ENCODE measurements at places on chromosomes 13 and 19. TPM values are rescaled to one million over a fixed set of nuclear protein-coding genes. Genes with fewer than 3 reads are reported as not detected.
A peak's percentile ranks its signal among the peaks of the same experiment; 100 is the strongest.

- DNase-seq = no peak
Measured at GRCh38 chr13:100528820-100529219, 59.8 kb downstream of the GGACT start.

- no peak for DNase-seq
Measured at GRCh38 chr19:31096062-31096830, 253.0 kb downstream of the TSHZ3 start.

Gene OR7A5
- not detected for total RNA-seq

DNA sequence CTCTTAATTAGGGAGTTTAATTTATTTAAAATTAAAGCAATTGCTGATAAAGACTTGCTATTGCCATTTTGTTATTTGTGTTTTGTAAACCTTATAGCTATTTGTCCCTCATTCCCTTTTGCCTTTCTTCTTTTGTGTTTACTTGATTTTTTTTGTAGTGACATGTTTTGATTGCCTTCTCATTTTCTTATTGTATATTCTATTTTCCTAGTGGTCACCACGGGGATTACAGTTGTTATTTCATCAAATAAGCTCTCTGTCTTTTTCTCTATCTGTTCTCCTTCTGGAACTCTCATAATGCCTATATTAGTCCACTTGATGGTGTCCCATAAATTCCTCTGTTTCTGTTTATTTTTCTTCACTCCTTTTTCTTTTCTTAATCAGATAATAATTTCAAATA is 64.4 kb upstream of the FRY start:
- no peak for DNase-seq

DNA sequence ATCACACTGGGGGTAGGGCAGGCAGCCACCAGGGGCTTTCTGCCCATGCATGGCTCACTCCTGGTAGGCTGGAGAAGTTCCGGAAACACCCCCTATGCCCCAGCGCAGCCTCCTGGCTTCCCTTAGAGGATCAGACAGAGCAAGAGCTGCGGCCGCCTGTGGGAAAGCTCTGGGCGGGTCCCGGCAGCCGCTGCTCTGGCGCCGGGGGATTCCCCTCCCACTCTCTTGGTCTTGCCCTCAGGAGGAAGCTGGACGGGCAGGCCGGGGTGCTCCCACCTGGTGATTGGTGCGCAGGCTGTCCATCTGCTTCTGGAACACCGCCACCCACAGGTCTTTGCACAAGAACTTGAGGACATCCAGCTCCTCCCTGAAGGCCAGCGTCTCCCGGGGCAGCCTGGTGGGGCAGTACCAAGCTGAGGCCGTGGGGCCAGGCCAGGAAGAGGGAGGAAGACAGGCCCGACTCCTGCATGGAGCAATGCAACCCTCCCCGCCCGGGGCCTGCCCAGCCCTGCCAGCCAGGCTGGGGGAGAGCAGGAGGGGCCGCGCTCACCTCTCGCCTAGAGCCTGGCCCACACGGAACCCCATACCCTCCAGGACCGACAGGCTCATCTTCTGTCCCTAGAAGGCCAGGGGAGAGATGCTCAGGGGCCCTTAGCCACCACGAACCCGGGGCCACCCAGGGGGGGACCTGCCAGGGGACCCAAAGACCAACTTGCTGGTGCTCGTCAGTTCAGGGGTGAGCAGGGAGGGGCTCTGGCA is 4.0 kb upstream of the NKPD1 start:
- peak; percentile 90 for DNase-seq
